ENCODE measurements at places on chromosomes 6 and 20.

DNA sequence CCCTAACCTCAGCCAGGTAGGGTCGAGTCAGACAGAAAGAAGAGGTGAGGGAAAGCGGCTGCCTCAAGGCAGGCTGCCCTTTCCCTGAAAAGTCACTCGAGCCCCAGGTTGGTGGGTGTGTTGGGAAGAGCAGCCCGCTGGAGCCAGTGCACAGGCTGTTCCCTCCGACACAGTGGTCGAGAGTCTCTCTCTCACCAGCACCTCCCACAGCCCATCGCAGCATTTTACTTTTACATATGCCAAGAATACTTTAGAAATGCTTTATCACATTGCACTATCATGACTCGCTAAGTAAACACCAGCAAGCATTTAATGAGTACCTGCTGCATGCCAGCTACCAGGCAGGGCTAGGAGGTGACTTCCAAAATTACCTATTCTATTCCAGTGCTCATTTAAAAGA lies 1.7 kb downstream of the PRPH2 start:
- DNase-seq, result no peak

DNA sequence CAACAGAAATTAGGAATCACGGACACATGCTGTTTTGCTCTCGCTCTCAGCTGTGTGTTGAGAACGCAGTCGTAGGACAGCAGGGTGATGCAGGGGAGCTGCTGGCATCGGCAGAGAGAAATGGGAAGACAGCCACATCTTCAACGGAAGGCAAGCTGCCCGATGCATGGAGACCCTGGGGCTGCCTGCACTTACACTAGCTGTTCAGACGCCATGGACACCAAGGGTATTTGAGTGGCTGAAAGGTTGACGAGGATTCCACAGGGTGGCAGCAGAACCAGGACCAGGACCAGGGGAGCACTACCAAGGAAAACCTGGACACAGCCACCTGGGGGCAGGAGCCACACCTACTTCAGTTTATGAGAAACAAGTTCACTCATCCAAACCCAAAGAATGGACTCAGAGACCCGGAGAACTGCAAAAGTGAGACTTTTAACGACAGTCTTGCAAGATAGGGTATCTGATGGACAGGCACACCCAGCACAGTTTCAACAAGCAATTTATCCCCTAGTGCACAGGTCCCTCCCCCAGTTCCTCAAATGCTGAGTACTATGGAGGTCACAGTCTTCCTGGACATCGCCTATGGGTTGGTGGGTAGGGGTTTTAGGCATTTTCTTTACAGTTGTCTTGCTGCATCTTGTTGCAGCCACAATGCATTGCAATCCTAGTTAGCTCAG lies 56.3 kb upstream of the ENTPD6 start:
- no peak for DNase-seq

DNA sequence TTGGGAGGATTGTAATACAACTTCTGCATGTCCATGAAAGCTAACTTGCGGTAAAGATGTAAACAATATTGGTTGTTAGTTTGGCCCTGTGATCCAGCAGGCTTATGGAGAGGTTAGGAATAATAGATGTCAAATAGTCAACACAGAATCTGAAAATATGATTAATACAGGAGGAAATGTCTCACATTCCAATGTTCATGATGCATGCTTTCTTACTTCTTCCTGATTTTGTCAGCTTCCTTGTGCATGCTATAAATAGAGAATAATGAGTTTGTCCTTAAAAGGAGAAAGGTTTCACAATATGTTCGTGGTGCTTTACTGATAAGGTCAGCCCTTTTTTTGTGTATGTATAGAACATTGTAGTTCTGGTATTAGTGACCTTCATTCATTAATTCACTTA lies 136.7 kb downstream of the MMUT start:
- DNase-seq, result no peak

GRCh38 chr6:137370871-137371633 lies 123.1 kb downstream of the OLIG3 start:
- DNase-seq, result no peak

- no peak for DNase-seq
Measured at GRCh38 chr6:130853555-130854183, 26.5 kb downstream of the SMLR1 start.

DNA sequence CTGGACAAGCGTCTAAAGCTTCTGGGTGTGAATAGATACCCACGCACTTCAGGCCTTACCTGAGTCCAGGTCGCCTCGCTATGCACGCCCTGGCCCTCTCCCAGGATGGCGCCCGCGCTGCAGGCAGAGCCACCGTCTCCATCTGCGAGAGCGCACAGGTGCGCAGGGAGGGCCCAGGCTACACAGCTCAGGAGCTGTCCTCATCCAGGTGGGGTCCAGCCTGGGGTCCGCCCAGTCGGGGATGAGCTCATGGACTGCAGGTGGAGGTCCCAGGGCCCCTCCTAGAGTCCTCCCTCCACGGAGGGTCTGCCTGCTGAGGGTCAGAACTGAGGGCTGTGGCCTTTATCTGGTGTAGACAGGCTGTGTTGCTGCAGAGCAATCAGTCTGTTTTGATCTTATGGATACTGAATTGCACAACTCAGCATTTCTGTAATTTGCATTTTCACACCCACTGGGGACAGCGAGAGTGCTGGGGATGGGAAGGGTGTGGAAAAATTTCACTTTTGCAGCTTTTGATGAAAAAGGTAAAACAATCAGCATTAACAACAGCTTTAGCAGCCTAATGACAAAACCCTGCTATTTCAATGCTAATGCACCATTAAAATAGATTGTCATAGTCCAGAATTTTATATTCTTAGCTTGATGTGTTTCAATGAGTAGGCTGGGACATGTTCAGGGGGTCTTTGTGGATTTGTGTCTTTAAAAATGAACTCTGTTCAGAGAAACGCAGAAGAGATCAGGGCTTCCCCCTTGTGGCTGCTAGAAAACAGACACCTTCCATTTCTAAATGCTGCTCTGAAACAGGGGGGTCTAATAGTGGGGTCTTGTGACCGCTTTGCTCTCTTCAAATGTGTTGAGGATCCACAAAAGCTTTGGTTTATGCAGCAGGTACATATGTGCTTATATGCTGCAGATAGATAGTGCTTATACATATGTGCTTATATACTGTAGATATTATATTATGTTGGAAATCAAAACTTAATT lies 77.8 kb upstream of the PHACTR3 start:
- no peak for DNase-seq

- no peak for DNase-seq
Measured at GRCh38 chr6:95243053-95243452, 334.3 kb upstream of the MANEA start.

DNA sequence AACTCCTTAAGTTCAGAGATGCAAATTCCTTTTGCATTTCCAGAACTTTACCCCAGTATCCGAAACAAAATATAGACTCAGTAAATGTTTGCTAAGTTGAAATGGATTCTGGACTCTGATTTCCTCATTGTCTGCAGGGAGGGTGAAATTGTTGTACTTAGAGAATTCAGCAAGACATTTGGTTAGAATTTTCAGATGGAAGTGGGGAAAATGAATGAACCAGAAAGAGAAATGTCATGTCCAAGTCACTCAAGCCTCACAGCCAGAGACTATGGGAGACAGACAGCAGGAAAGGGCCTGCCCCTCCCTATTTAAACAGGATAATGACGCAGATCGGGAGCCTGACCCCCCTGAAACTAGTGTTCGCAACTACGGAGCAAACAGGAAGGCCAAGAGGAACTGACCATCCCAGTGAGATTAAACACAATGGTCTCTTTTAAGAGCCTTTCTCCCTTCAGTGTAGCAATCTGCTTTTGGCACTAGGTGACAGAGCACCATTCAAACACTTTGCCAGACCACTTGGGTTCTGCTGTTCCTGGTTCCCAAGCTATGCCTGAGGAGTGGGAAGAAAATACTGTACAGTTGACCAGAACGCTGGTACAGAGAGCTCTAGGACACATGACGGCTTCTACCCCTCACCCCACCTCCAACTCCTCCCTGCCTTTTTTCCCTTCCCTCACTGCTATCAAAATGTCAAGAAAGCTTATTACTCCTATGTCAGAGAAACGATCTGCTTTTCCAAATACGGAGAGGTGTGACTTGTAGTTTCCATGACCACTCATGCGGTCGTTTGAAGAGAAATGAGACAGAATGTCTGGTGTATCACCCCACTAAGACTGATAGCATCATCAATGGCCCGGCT lies 13.7 kb downstream of the NEDD9 start:
- DNase-seq, result no peak

GRCh38 chr6:125310994-125311649 lies 9.4 kb upstream of the HDDC2 start:
- peak; percentile 43 for DNase-seq

DNA sequence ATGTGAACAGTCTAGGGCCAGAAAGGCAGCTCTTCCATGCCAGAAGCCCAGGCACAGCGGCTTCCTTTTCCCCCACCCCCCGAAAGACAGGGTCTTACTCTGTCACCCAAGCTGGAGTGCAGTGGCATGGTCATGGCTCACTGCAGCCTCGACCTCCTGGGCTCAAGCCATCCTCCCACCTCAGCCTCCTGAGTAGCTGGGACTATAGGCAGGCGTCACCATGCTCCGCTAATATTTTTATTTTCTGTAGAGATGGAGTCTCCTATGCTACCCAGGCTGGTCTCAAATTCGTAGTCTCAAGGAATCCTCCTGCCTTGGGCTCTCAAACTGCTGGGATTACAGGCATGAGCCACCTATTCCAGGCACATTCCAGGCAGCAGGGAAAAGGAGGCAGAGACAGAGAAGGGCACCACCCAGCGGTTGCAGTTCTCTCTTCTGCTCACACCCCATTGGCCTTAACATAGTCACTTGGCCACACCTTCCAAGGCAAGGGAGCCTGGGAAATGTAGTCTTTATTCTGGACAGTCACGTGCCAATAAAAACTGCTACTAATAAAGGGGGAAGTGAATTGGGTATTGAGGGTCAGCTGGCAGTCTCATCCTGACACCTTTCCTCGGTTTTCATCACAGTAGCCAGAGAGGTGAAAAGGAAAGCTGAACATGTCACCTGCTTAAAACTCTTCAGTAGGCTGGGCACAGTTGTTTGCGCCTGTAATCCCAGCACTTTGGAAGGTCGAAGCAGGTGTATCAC lies 205.9 kb downstream of the ZMYND8 start:
- no peak for DNase-seq

DNA sequence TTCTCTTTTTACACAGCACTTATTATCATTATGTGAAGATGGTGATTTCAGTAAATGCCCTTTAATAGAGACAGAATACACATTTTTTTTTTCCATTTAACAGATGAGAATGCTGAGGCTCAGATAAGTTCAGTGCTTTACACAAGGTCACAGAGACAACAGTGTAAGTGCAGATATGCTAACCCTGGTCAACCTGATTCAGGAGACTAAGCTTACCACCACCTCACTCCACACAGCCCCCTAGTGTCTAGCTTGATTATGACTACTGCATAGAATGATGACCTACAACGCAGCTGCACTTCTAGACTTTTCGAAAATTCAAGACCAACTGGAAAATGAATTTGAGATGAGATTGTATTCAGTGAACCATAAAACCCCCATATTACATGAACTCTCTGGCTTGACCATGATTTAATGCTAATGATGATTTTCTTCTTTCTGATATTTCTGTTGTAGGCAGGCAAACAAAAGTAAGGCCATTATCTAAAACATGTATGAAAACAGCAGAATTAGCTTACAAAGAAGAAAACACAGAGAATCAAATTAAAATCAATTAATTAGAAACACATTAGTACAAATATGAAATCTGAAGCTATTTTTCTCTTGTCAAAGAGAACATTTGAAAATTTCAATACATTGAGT lies 212.1 kb upstream of the PHACTR1 start:
- no peak for DNase-seq

DNA sequence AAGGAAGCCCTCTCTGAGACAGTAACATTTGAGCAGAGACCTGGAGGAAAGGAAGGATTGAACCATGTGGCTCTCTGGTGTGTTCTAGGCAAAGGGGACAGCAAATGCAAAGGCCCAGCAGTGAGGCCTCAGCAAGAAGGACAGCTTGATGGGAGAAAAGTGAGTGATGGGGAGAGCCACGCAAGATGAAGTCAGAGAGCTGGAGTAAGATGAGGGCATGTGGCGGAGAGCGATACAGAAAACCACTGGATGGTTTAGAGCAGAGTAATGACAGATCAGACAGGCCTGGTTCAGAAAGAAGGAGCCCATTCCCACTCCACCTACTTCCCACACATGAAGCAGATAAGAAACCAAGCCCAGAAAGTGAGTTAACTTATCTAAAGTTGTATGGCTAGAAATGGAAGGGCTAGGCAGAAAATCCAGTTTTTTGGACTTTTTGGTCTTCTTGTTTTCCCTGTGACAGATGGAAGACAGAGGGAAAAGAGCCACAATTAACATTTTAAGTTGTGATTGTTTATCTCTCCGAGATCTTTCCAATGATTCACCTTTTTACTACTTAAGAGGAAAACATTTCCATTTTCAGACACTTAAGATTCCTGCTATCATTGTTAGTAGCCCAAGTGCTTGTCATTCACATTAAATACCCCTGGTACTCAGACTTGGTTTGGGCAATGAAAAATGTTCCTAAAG lies 723 bp upstream of the SNPH start:
- no peak for DNase-seq

DNA sequence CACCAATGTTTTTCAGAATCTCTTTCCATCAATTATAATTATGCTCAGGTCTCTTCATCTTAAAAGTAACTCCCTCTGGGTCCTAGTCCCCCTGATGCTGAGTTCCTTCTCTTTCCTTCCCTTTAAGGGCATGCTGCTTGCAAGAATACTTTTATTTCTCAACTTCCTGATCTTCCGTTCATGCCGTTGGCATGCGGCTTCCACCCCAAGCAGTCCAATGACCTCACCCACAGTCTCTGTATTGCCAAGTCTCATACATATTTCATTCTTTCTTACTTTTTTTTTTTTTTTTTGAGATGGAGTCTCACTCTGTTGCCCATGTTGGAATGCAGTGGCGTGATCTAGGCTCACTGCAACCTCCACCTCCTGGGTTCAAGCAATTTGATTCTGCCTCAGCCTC lies 83.5 kb downstream of the NDUFAF5 start:
- no peak for DNase-seq

- DNase-seq, result no peak
Measured at GRCh38 chr20:38128691-38129090, 36.4 kb downstream of the TGM2 start.

- no peak for DNase-seq
Measured at GRCh38 chr6:145051661-145052060, 683.7 kb downstream of the EPM2A start.

DNA sequence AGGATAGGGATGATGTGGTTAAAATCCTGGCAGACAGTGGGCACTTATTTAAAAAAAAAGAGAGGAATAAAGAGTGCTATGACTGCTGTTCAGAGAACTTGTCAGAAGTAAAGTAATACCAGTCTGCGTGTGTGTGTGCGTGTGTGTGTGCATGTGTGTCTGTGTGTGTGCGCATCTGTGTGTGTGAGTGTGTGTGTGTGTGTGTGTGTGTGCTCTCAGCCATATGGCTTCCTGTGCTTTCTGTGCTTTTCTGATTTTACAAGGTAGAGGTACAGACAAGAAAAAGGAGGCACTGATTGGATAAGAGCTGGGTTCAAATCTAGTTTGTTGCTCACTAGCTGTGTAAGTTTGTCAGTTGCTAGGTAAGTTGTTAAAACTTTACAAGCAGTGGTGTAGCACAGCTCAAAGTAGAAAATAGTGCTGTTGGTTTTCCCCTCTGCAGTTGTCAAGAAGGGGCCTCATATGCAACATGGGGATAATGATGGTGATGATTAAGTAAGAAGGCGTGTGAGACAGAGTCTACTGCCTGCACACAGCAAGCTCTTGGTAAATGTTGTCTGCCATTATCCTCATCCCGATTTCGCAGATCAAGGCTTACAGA lies 155.3 kb upstream of the ZNF217 start:
- no peak for DNase-seq

- DNase-seq, result peak; percentile 73
Measured at GRCh38 chr6:41306187-41306854, 19.8 kb upstream of the TREM1 start.

- DNase-seq, result no peak
Measured at GRCh38 chr6:41257369-41258195, 28.9 kb downstream of the TREM1 start.

GRCh38 chr6:63261820-63262219 lies 50.6 kb downstream of the FKBP1C start:
- DNase-seq, result no peak

Measured in hematopoietic multipotent progenitor cell treated with erythropoietin and hydrocortisone succinate and interleukin-3 and kit ligand, for 17 days (in vitro differentiated cells).